ENCODE measurements at places on chromosomes 3 and 15.

DNA sequence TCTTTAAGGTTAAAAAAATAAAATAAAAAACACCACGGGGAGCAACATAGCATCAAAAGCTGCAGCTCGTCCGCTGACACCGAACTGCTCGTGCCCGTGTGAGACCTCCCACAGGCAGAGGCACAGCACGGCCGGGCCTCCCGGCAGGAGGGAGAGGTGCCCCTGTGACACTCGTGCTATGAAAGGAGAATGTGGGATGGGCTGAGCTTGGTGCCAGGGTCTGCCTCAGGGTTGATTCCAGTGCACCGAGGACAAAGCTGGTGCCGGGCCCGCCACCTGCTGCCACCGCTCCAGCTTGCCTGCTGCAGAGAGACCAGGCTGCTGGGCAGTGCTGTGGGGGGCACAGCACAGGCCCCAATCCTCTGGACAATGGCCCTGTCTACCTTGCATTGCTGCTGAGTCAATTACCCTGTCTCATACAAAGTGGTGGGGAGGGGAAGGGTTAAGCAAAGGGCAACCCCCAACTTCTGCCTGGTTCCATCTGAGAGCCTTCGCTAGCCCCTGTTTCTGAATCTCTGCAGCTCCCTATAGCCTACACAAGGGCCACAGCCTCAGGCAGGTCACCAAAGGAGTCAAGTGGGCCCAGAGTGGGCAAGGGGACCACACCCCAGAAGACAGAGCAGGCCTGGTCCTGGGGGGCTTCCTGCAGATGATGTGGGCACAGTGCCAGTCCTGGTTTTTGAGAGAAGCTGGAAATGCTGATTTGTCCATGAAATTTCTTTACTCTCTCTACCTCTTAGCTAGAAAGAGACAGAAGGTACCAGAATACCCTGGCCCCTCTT lies 74.0 kb upstream of the SNRPA1 start:
- no peak for DNase-seq

GRCh38 chr15:66294157-66294931 lies 976 bp downstream of the DIS3L start:
- DNase-seq, result no peak

DNA sequence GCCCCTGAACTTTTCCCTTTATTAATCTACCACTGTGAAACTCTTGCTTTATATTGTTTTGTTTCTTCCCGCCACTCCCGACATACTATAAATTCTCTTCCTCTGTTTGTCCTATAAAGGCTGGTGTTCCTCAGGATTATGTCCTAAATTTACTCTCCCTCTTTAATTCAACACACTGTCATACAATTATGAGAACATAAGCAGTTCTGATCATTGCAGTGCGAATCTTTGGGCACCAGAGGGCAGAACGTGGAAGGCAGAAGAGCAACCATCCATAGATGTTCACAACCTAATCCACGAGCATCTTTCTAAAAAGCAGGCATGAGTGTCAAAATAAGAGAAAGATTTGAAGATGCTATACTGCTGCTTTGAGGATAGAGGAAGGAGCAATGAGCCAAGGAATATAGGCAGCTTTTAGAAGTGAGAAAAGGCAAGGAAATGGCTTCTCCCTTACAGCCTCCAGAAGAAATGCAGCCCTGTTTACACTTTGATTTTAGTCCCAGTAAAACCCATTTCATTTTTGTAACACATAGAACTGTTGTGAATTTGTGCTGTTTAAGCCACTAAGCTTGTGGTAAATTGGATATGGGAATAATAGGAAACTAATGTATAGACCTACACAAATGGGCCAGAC lies 179.4 kb downstream of the GBE1 start:
- DNase-seq, result no peak

- DNase-seq, result no peak
Measured at GRCh38 chr3:55709411-55710012, 222.4 kb upstream of the WNT5A start.

DNA sequence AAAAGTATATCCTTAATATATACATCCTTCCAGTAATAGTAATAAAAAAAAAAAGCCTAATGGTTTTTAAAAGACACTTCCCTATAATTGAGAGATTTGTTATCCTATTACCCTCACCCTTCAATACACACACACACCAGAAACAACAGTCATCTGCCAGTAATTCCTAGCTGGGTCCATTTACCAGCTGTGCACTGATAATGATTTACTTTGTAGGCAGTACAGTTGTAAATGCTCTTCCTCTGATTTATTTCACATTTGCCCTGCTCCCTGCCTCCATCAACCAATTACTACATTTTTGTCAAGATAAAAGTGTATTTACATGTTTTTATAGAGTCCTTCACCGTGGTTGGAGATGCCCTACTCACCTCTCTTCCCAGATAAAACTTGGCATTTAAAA lies 12.4 kb downstream of the TPM1 start:
- DNase-seq, result no peak

DNA sequence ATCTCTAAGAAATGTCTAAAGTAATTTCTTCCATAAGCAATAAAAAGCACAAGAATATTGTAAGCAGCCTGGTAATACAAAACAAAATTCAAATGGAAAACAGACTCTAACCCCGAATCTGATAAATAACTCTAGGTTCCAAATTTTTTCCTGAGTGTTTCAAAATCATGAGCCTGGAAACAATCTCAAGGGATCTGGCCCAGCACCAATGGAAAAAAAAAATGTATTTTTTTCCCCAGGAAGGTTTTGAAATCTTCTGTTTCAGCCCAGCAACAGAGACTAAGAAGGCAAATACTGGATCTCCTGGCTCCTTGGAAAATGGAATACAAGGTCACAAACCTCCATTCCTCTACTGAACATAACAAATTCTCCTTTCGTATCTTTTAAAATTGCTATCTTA lies 13.0 kb downstream of the TBC1D2B start:
- DNase-seq, result no peak

GRCh38 chr3:184733971-184734608 lies 22.2 kb upstream of the MAGEF1 start:
- DNase-seq, result no peak

- no peak for DNase-seq
Measured at GRCh38 chr3:161890147-161890625, 393.6 kb downstream of the OTOL1 start.

DNA sequence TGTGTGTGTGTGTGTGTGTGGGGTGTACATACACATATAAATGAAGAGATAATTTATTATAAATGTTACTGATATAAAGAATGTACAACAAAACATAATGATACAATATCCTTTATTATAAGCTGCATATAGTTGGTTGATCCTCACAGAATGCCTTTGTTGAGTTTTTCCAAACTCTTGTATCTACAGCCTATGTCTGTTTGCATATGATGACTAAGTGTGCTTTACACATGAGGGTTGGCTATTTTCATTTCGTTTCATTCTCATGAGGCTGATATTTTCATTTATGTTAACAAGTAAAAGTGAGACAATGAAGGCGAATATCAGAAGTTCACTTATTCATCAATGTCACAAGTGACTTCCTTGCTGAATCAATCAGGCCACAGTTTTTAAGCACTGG lies 45.1 kb downstream of the TM2D3 start:
- DNase-seq, result no peak

DNA sequence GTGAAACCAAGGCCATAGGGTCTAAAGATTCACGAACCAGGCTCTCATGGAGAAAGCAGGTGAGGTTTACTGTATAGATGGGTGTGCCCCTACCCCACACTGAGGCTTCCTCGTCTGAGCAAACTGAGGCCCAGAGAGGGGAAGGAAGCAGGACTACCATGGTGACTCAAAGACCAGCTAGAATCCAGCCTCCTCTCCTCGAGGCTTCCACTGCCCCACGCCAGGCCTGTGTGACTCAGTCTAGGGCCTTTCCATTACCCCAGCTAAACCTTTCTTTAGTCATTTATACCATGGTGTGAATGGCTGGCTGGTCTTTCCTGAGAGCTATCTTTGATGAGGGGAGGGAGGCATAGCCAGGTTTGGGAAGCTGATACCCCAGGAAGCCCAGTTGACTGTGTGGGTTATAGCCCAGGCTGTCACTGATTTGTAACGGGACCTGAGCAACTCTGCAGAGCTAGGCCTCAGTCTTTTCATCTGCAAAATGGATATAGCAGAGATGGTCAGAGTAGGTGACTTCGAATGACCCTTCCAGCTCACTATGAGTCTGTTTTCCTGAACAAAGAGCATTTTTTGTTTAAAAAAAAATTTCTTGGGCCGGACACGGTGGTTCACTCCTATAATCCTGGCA lies 3.0 kb upstream of the RHO start:
- DNase-seq, result no peak

DNA sequence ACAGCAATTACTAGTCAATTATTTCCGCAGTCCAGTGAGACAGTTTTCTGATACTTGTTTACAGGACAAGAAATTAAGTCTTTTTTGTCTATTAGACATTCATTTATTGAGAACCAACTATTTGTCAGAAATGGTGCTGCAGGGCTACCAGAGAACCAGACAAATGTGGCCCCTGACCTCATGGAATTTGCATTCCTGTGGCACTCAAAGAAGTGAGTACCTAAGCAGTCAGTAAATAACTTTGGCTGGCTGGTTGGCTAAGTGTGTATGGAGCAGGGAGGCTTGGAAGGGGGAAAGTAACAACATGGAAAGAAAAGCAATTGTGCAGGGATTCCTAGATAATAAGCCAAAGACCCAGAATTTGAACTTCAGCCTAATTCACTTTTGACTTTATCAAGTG lies 837.0 kb upstream of the CFAP20DC start:
- no peak for DNase-seq

DNA sequence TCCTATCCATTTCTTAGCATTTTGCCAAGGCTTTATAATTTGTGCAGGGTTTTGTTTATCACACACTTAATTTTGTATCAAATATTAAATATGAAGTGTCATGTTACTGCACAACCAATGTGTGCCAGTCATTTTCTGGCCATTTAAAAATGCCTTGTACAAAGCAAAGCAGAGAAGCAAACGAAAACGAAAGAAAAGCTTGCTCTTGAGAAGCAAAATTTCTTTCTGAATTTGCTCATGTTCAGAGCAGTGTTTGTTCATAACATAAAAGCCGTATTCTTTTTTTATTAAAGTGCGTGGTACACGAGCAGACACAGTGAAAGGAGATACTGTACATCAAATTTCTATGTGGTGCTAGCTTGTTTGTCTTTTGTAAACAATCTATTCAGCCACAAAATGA lies 792.6 kb downstream of the NAALADL2 start:
- no peak for DNase-seq

DNA sequence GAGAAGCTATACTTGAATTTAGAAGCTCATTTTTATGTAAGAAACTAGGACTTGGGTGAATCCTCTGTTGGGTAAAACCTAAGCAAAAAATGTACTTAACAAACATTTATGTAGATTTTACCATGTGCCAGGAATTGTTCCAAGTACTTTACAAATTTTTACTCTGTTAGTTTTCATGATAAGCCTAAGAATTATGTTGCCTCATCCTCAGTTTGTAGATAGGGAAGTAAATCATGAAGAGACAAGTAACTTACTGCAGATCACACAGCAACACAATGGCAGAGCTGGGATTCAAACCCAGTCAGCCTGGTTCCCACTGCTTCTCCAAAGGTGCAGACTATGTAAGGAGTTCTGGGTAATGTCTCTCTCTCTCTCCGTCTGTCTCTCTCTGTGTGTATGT lies 169.9 kb downstream of the DIPK2A start:
- no peak for DNase-seq

GRCh38 chr15:96340598-96341512 lies 10.4 kb downstream of the NR2F2 start:
- no peak for DNase-seq

DNA sequence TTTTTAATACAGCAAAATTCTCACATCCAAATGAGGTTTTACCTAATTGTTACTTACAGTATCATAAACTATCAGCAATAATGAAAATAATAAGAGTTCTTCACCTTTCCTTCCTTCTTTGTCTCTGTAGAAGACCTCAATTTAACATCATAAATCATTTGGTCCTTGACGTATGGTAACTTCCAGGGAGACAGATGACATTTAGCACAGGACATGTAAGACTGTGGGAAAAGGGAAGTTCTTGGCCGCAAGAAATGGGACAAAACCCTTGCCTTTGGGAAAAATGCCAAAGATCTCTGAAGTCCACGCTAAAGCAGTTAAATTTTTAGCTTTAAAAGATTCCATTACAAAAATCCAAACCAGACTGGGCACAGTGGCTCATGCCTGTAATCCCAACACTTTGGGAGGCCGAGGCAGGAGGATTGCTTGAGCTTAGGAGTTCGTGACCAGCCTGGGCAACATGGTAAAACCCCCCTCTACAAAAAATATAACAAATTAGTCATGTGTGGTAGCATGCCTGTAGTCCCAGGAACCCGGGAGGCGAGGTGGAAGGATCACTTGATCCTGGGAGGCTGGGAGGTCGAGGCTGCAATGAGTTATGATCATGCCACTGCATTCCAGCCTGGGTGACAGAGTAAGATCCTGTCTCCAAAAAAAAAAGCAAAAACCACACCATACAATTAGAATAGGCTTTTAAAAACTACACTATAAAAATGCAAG lies 8.8 kb downstream of the PTPN9 start:
- no peak for DNase-seq

GRCh38 chr3:10697918-10698317 lies 118.1 kb upstream of the SLC6A11 start:
- DNase-seq, result no peak

- DNase-seq, result no peak
Measured at GRCh38 chr3:153768561-153769469, 352.4 kb upstream of the ARHGEF26 start.

DNA sequence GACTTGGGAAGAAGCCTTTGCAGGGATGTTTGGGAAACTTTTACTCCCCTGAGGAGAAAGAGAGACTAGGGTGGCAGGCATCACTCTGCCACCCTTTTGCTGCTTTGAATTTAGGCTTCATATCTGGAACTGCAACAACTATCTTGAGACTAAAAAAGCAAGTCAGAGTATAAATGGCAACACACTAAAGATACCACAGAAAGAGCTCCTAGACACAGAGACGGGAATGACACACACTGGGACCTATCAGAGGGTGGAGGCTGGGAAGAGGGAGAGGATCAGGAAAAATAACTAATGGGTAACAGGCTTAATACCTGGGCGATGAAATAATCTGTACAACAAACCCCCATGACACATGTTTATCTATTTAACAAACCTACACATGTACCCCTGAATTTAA lies 237.8 kb downstream of the FGF12 start:
- no peak for DNase-seq

- DNase-seq, result no peak
Measured at GRCh38 chr15:85756411-85757072, 38.2 kb downstream of the KLHL25 start.
